ENCODE measurements at places on chromosomes 1 and 21.

DNA sequence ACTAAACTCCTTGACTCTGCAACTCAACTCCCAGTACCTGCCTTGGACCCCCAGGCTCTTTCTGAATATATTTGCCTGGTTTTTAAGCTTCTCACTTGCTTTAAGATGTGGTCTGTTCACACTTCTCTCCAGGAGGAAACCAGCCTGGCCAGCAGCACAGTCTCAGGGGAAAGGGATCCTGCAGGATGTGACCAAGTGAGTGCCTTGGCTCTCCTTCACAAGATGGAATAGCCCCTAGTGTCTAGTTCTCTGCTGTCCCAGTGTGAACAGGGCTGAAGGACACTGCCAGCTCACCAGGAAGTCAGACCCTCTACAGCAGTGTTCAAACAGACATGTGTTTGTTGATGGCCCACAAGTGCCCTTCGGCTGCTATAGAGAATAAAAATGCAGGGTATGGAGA, 32.9 kb downstream of the CD244 start:
- no peak overlapping the region for H3K4me3 ChIP-seq
- no peak overlapping the region for H3K27ac ChIP-seq
- H3K27me3 ChIP-seq: peaks cover 7% of the 10 kb centered on the region
- peaks cover 6% of the 10 kb centered on the region for H3K4me1 ChIP-seq
- DNase-seq: no peak

DNA sequence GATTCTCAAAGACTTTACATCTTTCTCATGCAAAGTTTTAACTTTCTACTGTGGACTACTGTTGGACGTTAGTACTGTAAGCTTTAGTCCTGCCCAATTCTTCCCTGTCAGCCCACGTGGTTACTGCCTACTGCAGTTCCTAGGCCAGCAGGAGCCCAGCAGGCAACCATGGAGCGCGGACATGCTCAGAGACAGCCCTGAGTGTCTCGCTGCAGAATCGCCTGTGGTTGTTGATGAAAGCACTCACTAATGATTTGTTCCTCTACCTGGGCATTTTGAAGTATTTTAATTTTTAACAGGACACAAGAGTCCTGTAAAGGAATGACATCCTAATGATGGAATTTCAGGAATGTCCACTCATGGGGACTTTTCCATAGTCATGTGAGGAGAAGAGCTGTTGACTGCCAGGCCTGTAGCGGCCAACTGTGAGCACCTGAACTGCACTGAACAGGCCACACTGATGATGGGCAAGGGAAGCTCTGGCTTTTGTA, 44.1 kb downstream of the PGBD5 start:
- H3K27ac ChIP-seq: peak overlapping the region; percentile 44
- peaks cover 20% of the 10 kb centered on the region for H3K4me1 ChIP-seq
- peak overlapping the region; percentile 40 for H3K4me3 ChIP-seq
- H3K27me3 ChIP-seq: no peaks in the 10 kb centered on the region

DNA sequence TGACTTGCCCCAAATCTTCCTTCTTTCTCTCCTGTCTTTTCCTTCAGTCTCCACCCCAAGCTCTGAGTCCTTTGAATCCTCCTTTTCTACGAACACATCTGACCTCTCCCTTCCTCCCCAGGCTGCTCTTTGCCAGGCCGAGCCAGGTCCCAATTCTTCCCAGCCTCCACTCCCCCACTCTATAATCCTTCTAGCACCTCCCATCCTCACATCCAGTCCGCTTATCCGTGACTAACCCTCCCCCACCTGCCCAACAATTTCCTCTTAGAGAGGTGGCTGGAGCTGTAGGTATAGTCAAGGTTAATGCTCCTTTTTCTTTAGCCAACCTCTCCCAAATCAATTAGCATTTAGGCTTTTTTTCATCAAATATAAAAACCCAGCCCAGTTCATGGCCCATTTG, 9.5 kb upstream of the HPDL start:
- H3K36me3 ChIP-seq: no peaks in the 10 kb centered on the region
- no peaks in the 10 kb centered on the region for H3K27me3 ChIP-seq
- H3K4me1 ChIP-seq: peaks cover 5% of the 10 kb centered on the region
- no peak overlapping the region for H3K27ac ChIP-seq
- no peak overlapping the region for H3K4me3 ChIP-seq

- no peaks in the 10 kb centered on the region for H3K36me3 ChIP-seq
- no peaks in the 10 kb centered on the region for H3K27me3 ChIP-seq
- H3K4me3 ChIP-seq: no peak overlapping the region
- no peak overlapping the region for H3K27ac ChIP-seq
- DNase-seq: no peak
- H3K4me1 ChIP-seq: no peaks in the 10 kb centered on the region
Measured at GRCh38 chr1:228150461-228151179, 890 bp downstream of the GJC2 start.

DNA sequence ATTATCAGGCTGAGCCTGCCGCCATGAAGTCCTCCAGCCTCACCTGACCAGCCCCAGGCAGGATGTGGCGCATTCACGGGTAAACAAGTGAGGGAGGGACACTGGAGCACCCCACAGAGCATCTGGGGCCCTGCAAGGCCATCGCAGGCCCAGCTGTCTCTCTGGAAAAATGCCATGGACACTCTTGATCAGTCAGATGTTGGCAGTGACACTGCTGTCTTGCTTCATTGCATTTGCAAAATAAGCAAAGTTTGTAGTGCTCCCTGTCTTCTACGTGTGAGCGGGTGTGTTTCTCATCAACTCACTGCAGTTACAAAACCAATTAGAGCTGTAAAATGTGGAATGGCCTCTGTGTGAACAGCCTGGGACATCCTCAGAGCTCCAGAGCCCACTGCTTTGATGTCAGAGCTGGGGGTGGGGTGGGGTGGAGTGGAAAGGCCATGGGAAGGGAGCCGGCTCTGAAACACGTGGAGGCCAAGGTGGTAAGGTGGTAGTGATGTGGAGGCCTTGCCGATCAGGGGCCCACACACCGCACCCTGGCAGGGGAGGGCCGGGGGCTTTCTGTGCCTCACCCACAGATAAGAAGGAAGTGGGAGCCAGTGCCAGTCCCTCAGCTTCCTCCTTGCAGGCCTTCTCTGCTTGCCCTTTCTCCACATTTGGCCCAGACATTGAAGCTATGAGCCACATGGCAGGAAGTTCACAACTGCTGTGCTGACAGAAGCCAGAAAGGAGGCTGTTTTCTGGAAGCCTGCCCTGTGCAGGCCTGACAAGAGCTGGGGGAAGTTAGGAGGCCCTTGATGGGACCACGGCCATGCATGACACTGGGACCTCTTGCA, 254.9 kb downstream of the RHOU start:
- H3K4me1 ChIP-seq: peaks cover 23% of the 10 kb centered on the region
- H3K4me3 ChIP-seq: no peak overlapping the region
- no peaks in the 10 kb centered on the region for H3K36me3 ChIP-seq
- DNase-seq: no peak
- no peak overlapping the region for H3K27ac ChIP-seq
- H3K27me3 ChIP-seq: no peaks in the 10 kb centered on the region

All from type B pancreatic cell (in vitro differentiated cells).